ENCODE measurements at places on chromosomes 3 and 15.

DNA sequence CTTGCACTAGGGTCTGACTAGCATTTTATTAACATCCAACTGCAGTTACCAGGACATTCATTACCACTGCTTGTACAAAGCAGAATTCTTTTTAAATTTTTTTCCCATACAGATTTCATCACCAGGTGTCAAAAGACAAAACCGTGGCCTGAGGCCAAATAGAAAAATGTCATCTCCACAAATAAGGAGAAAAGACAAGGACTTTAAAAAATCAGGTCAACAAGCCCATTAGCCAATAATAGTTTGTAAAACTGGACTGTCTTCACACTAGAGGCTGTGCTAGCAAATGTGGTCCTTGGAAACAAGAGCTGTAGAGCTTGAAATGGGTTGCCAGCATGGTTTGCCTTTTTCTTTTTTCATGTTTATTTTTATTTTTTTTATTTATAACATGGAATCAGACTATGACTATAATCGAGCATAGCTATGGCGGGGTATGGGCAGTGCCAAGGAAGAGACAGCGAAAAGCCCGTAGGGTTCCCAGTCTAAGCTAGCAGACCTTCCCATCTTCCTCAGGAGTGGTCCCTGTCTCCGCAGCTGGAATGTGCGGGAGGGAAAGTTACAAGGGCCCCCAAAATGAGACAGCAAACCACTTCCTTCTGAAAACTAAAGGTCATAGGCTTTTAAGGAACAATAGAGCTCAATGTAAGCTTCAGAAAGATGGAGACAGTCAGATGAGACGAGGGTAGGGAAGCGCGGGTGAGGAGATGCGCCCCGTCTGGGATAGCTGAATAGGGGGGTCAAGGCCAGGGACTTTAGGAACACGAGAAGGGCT is 1.5 kb downstream of the PTPN9 start:
- no peak for DNase-seq

DNA sequence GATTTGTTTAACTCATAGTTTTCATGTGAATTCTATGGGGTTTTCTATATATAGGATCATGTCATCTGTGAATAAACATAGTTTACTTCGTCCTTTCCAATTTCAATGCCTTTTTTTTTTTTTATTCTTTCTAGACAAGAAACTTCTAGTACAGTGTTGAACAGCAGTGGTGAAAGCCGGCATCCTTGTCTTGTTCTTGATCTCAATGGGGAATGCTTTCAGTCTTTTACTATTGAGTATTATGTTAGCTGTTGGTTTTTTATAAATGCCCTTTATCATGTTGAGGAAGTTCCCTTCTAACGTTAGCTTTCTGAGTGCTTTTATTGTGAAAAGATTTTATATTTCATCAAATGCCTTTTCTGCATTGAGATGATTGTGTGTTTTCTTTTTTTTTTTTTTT is 69.0 kb downstream of the SLMAP start:
- no peak for DNase-seq

GRCh38 chr3:184952671-184953070 is 140.7 kb downstream of the VPS8 start:
- DNase-seq: no peak

- peak; percentile 26 for DNase-seq
These were observed 1.3 kb downstream of the FAM43A start for GRCh38 chr3:194686816-194687637.

DNA sequence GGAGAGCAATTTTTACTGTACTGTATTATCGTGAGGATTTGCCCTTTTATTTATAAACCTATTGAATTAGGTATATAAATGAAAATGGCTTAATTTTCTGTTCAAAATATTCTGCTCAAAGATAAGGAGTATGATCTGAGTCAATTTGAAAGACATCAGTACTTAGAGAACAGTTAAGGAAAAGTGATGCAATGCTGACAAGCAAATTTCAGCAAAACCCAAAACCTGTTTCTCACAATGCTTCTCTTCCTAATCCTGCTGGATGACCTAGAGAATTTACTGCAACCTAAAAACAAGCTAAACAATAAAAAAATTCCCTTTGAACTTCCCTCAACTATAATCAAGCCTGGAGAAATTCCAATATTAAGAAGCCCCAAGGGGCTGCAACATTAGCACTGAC is 82.7 kb downstream of the RFX7 start:
- DNase-seq: no peak

GRCh38 chr3:18035641-18036449 is 293.4 kb upstream of the TBC1D5 start:
- no peak for DNase-seq

GRCh38 chr15:42101861-42102260 is 7.5 kb upstream of the PLA2G4D start:
- DNase-seq: no peak

- DNase-seq: no peak
These were observed 44.5 kb upstream of the CCNL1 start for GRCh38 chr3:157204431-157204830.

DNA sequence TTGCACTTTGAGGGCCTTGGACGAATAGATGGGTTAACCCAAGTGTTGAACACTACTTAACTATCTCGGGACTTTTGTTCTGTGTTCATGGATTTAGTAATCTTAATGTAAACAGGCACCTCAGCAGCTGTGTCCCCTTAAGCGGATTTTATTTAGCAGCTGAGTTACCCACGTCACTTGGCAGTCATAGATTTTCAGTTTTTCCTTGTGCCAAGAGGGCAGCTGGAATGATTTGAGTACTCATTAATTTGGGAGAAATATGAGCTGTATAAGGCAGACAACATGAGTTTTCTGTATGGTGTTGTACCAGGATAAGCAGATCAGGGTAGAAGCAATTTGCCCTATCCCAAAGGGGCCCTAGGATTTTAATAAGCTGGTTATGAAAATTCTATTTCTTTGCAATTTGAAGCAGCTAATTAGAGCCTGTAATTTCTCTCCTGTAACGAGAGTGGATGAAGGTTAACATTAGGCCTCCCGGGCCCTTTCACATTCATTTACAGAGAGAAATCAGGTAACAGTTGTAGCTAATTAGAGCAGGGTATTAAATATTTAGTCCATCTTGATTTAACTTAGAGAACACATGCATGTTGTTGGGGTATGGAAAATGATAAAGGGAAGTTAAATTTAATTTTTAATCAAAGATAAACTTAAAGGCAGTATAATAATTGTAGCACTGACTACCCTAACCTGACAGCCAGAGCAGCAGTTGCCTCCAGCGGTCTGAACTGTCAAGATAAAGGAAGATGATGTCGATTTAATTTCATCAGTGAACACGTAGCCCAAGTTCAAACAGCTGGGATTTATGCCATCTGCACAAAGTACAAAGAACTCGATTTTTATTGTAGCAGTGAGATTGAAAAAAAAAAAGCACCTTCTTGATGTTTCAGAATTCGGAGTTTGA is 194.5 kb downstream of the LRTM1 start:
- no peak for DNase-seq
